ENCODE measurements at places on chromosomes 7 and 10.

- no peak for DNase-seq
Observed at GRCh38 chr10:119459681-119460340, 82.7 kb downstream of the RGS10 start.

GRCh38 chr7:143280160-143280559, 4.6 kb upstream of the TMEM139 start:
- no peak for DNase-seq

DNA sequence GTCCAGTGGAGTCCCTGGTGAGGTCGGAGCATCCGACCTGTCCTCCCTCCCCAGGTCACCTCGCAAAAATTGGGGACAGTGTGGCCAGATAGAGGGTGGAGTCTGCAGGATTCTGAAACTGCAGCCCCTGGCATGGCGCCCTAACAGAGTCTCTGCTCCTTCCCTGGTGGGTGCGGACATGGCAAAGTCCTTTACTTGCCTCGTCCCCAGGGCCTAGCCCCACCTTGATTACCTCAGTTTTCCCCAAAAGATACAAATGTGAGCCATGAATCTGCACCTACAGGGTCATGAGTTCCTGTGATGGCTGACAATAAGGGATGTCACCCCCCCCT, 47.7 kb downstream of the NPVF start:
- DNase-seq: no peak

DNA sequence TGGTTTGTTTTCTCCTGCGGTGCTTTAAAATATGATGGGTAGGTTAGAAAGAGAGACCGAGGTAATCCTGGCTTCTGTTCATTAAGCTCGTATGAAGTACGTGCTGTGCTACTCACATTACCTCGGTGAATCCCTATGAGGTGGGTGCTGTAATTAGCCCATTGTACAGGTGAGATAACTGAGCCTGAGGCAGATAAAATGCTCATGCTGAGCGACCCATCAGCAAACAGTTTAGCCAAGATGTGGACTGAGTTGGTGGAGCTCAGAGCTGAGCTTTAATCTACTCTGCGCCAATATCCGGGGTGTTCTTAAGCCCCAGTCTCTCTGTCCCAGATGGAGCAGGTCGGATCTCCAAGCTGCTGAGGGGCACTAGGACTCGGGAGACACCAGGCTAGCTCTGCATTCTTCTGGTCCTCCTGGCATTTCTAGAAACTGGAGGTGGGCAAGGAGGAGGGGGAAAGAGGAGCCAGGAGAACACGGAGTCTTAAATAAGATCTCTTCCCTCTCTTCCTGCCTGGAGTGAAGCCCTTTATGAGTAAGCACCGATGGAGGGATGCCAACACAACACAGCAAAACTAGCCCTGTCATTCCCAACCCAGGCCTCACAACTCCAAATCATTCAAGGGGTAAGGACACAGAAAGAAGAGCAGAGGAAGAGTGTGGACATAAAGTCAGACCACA, 458.5 kb downstream of the KCNMA1 start:
- peak; percentile 74 for DNase-seq

DNA sequence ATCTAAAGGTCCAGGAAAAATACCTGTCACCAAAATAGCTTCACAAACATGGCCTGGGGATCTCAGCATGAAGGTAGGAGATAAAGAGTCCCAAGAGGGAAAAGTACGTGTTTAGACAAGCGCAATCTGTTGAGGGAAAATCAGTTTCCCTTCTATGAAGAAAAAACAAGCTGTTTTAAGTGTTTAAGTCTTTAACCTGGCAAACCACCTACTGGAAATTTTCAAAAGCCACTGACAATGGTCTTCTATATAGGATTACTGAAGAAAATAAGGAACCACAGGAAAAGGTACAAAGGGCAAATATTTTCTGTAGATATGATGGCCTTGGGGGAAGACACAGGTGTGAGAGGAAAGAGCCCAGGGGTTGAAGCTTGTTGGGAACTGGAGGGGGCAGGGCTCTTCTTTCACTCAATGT, 21.2 kb downstream of the ALDH18A1 start:
- no peak for DNase-seq

GRCh38 chr7:51060536-51060935, 256.1 kb downstream of the COBL start:
- no peak for DNase-seq

DNA sequence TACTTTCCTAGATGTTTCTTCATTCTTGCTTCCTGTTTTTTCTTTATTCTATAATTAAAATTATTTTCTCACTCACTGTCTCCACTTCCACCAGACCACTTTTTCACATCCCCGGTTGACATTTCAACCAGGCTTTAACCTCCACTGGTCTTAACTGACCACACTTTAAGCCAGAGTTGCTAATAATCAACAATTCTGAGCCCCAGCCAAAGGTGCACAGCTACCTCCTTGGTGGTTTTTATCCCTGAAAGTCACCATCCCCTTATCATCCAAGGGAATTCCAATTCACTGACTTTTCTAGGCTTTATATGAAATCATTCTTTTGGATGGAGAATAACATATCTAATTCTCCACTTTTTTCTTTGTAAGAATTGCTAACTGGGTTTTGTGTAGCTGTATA, 138.9 kb downstream of the FRMD4A start:
- DNase-seq: no peak

DNA sequence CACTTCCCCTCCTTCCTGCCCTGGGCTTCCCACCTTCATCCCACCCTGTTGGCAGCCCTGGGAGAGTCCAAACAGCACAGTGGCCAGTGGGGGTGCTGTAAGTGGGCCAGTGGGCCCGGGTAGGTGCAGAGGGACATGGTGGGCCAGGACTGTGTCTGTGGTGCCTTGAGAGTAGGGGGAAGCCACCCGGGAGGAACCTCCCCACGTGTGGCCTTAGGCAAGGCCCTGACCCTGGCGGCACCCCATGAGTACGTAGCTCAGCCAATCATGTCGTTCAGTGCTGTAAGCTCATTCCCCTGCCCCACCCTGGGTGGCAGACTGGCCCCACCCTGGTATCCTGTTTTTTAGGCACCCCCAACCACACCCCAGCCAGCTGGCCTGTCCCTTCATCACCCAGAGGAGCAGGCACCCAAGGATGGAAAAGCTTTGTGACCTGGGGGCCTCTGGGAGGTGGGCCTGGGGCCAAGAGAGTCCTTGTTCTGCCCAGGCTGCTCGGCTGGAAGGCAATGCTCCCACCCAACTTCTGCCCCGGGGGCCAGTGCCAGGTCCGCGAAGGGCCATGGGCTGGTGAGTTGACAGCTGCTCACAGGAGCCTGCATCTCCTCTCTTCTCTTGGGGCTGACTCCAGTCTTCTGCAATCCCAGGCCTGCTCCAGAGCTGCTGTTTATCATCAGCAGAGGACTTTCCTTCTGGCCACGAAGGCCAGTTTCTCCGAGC, 41.6 kb downstream of the TSPAN15 start:
- no peak for DNase-seq

GRCh38 chr7:101436221-101436735, 73.6 kb downstream of the COL26A1 start:
- no peak for DNase-seq

DNA sequence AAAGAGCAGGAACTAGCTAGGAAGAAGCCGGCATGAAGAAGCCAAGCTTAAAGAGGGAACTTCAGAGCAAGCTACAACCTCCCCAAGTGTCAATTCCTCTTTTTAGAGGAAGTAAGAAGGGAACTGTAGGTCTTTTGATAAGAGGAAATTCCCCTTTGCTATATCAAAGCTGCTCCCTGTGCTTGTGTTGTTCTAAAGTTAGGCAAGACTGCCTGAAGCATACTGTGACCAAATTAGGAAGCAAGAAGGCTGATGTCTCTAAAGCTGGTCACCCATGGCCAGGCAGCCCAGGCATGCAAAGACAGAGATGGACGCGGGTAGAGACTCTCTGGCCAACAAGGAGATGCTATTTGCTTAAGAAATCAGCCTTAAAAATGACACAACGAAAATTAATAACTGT, 87.9 kb downstream of the RNF216 start:
- peak; percentile 17 for DNase-seq

- DNase-seq: no peak
Observed at GRCh38 chr7:159033956-159034355, 110.7 kb downstream of the VIPR2 start.

DNA sequence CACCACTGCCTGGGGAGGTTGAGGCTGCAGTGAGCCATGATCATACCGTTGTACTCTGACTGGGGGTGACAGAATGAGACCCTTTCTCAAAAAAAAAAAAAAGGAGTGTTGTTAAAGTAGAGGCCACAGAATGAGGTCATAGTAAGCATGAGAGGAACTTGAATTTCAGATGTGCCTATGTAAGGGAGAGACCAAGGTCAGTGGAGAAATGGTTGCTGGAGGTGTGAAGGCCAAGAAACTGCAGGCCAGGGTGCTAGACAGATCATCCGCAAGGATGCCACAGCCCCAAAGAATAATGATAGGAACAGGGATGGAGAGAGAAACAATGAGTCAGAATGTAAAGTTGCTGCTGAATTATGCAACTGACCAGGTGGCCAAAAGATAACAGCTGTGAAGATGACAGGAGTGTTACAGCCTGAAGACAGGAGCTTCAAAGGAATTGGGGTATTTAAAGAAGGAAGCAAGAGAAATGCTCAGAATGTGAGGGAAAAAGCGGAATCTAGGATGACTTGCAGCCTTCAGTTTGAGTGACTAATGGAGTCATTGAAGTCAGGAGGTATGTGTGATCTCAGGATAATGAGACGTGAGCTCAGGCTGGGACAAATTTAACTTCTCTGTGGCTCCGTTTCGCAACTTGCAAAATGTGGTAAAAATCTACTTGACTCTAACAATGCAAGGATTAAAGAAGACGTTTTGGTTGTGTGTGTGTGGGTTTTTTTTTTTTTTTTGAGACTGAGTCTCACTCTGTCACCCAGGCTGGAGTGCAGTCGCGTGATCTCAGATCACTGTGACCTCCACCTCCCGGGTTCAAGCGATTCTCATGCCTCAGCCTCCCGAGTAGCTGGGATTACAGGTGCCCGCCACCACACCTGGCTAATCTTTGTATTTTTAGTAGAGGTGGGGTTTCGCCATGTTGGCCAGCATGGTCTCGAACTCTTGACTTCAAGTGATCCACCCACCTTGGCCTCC, 22.2 kb downstream of the TYW1B start:
- DNase-seq: no peak

DNA sequence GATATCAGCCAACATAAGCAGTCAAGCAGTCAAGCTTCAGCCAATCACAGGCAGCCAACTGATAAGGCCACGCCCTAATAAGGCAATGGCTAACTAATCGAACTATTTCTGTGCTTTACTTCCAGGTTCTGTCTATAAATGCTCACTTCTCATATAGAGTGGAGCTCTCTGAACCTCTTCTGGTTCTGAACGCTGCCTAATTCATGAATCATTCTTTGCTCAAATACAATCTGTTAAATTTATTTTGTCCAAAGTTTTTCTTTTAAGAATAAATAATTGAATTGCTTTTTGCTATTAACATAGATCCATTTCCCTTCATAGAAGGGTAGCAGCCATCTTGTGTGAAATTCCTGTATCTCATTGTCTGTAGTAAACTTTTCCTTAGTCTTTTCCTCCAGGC, 97.9 kb upstream of the TMEM72 start:
- no peak for DNase-seq

DNA sequence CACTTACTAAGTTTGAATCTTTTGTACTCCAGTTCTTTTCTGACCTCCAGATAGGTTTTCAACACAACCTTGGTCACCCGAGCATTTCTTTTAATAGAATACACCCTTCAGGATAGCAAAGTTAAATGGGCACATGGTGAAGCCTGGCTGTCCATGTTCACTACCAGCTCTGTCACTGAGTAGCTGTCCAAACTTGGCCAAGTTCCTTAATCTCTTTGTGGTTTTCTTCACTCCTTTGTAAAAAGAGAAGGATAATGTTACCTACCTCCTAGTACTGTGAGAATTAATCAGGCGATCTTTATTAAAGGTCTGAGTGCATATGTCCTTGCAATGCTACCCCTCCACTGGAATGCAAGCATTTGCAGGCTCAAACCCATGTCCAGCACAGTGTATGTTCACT, 128.1 kb upstream of the PTPRZ1 start:
- no peak for DNase-seq

- DNase-seq: no peak
Observed at GRCh38 chr10:101843032-101844021, at the start of gene KCNIP2. Gene KCNIP2, minus strand, starts transcription at chr10:101843800. Its CDS starts 232 bp downstream, at chr10:101843568.

DNA sequence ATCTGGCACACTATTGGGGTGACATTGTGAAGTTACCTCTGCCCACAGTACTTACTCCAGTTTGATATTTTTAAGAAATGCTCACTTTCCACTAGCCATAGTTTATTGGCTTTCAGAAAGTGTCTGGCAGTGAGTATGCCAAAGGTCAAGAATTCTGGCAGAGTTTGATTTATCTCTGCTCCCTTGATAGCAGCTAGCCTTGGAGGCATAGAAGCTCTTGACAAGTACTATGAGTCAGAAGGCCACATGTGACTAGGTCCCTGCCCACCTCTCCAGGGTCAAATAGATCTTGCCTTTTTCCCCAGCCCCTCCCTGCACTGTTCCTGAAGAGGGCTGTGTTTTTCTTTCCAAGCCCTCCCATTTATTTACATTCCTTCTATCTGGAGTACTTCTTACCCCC, 202.2 kb downstream of the AUTS2 start:
- DNase-seq: no peak

- no peak for DNase-seq
Observed at GRCh38 chr7:18756378-18757050, 261.0 kb downstream of the HDAC9 start.

GRCh38 chr7:46537191-46537905, 616.3 kb upstream of the IGFBP3 start:
- DNase-seq: no peak

GRCh38 chr7:148834605-148835004, 49.5 kb downstream of the EZH2 start:
- DNase-seq: no peak

- no peak for DNase-seq
Observed at GRCh38 chr7:106777674-106778299, 87.3 kb upstream of the PIK3CG start.

DNA sequence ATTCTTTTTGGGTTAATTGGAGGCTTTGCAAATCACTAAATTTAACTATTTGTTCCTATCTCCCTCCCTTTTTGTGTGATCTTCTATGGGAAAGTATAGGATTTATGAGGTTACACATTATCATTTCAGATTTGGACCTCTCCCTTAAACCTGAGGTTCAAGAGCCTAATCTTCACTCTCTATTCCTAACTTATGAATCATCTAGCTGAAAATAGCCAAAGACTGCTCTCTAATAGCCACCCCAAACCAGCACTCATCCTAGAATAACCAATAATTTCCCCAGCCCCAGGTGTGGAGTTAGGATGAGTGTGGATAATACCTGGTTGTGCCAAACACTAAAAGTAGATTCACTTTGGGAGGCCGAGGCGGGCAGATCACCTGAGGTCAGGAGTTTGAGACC, 499.2 kb downstream of the GFRA1 start:
- DNase-seq: no peak

- no peak for DNase-seq
Observed at GRCh38 chr10:46247181-46247475, 39.7 kb upstream of the ANTXRL start.

GRCh38 chr7:48388911-48389310, 217.7 kb downstream of the ABCA13 start:
- DNase-seq: no peak
